Germinal center (tissue), 1 donor: ENCODE measurements at places on chromosomes 13 and 19.

- DNase-seq = no peak
Measured at GRCh38 chr19:33660410-33661124, 38.8 kb downstream of the CHST8 start.

DNA sequence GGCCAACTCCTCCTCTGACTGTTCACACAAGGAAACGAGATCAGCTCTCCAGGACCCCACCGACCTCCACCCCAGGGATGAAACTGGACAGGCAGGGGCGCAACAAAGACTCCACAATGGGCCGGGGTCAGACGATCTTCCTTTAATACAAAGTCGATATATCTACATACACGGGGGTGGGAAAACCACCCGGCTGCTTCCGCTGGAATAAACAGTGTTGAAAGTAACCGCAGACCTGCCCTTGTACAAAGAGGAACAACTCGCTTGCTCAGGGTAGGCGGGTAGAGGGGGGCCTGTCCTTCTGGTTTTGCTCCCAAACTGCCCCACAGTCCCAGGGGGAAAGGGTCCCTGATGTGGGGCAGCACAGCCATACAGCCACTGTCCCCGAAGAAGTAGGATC is 135.2 kb downstream of the PTPRS start:
- DNase-seq = no peak

DNA sequence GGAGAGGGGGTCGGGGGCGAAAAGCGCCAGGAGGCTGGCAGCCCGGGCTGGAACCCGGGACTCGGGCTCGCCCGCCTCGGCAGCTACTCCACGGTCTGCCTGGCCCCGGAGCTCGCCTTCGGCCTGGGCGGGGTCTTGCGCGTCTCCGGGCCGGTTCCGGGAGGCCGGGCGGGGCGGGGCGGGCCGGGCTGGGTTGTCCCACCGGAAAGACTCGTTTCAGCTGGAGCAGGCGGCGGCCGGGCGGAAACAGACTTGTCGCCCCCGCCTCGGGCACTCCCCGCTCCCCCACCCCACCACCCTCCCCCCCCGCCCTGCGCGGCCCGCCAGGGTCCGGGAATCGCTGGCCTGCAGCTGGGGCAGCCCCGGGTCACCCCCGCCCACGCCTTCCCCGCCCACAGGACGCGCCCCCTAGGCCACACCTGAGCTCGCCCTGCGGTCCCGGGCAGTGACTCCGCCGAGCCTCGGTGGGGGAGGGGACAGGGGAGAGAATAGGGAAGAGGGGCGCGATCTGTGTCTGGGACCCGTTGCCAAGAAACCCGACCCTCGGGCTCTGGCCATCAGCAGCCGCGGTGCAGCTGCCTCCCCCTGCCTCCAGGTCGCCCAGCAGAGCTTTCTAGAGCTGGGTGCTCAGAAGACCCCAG is 109.4 kb downstream of the KCTD15 start:
- peak; percentile 30 for DNase-seq

DNA sequence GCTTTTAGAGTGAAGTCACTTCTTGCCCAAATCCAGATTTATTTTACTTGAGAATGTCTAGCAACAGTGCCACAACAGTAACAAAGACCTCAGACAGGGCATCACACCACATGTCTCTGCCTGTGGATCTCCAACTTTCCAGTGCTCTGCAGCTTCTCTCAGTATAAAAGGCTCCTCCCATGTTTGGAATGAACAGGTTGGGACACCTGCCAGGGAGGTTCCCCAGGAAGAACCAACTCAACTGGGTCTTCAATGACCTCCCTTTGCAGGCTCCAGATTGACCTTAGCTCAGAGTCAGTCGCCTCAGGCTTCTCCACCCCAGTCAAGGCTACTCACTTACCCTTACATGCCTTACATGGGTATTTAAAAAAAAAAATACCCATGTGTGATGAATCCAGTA is 3.4 kb downstream of the ZNF823 start:
- DNase-seq = no peak

- DNase-seq = no peak
Measured at GRCh38 chr19:14512406-14512961, 5.7 kb downstream of the DNAJB1 start.

GRCh38 chr13:76879203-76879882 is 6.9 kb downstream of the KCTD12 start:
- peak; percentile 32 for DNase-seq

- DNase-seq = no peak
Measured at GRCh38 chr13:105059786-105060185, 1475.7 kb downstream of the EFNB2 start.

- DNase-seq = no peak
Measured at GRCh38 chr13:104980586-104980985, 1554.9 kb downstream of the EFNB2 start.

- DNase-seq = no peak
Measured at GRCh38 chr13:43360892-43361610, 337.7 kb downstream of the DNAJC15 start.

GRCh38 chr13:82634946-82635345 is 1247.3 kb downstream of the SLITRK1 start:
- DNase-seq = no peak

GRCh38 chr13:22665506-22665905 is 515.3 kb upstream of the SGCG start:
- DNase-seq = no peak

GRCh38 chr19:48370955-48371354 is 6.8 kb downstream of the SYNGR4 start:
- no peak for DNase-seq

DNA sequence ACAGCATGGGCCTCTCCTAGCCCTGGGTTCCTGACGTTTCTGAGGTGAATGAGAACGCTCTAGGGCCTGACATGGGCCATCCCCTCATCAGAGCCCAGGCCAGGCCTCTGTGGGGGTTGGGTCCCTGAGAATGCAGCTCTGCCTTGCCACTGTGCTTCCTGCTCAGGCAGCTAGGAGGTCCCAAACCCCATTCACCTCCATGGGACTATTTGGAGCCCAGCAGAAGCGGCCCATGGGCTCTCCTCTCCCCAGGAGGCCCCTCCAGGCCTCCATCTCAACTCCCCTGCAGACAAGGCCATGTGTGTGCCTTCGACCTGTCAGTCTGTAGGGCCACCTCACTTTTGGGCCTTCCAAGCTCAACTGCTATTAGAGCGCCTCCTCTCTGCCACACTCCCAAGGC is 36.9 kb downstream of the ELL start:
- no peak for DNase-seq

DNA sequence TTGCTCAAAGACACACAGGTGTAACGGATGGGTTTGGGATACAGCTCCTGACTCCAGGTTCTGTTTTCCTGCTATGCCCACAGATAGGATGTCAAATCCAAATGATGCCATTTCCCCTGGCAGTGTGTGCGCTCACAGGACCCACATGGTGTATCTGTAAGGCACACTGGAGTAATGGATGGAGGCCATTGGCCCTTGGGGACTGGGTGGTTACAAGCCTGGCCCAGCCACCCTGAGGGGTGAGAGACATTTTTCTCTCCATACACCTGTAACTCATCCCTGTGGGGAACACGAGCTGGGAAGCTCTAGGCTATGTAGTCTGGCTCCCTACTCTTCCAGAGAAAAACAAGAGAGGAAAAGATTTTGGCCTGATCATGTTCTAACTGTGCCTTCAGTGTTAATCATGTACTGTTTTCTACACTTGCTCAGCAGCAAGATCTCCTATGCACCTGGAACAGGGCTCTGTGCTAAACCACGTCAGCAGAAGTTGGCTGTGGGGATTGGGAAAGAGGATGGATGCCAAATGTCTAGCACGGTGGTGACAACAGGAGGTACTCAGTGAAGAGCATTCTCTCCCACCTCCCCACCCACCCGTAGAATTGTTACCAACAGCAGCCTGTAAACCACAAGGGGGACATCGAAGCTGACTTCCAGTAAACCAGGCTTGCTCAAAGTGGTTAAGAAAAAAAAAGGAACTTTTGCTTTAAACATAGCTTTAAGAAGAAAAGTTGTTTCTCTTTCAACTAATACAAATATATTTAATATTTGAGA is 237.0 kb downstream of the LACC1 start:
- DNase-seq = peak; percentile 10

- DNase-seq = no peak
Measured at GRCh38 chr13:32195713-32196112, 119.5 kb downstream of the ZAR1L start.

DNA sequence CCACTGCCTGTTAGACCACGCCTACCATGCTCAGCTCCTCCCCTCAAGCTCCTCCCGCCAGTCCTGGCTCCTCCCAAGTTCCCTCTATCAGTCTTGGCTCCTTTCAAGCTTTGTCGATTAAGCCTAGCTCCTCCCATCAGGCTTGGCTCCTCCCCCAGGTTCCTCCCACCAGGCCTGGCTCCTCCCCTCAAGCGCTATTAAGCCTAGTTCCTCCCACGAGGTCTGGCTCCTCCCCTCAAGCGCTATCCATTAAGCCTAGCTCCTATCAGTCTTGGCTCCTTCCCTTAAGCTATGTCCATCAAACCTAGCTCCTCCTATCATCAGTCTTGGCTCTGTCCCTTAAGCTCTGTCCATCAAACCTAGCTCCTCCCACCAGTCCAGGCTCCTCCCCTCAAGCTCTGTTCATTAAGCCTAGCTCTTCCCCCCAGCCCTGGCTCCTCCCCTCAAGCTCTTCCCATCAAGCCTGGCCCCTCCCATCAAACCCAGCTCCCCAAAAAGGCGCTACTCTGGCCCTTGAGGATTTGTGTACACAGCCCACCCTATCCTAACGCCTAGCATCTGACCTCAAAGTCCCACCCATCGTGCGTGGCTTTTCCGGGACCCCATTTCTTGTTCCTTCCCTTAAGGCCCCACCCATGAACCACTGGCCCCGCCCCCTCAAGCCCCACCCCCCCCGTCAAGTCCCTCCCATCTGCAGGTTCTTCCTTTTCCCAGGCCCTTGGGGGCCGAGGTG is 10.0 kb downstream of the CAMSAP3 start:
- DNase-seq = no peak

DNA sequence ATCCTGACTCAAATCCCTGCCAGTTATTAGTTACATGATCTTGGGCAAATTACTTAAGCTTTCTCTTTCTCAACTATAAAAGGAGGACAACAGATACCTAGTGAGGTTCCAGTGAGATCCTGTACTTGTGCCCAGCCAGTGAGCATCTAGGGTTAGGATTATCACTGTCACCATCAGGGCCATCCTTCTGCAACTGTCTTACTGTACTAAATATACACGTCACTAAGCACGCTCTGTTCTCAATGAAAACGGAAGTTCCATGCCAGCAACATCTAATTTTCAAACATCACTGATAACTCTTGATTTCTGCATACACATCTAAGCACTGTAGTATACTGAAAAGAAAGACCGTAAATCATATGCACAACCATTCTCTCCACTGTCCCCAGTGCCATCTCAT is 70.0 kb downstream of the FOXO1 start:
- DNase-seq = peak; percentile 47

DNA sequence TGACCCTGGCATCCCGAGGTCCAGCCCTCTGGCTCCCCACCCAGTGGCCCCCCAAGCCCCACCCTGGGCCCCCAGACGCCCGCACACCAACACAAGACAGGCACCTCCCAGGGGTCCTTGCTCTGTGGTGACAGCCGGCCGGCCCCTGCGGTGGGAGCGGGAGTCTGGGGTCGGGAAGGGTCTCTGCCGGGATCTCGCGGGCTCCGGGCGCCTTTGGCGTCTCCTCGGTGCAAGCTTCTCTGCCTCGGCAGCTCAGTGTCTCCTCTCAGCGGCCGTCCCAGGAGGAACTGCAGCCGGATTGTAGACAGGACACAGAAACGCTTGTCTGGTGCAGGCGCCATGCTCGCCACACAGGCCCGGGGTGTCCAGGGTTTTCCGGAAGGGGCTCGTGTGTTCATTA is 43.7 kb downstream of the TMEM255B start:
- DNase-seq = no peak

DNA sequence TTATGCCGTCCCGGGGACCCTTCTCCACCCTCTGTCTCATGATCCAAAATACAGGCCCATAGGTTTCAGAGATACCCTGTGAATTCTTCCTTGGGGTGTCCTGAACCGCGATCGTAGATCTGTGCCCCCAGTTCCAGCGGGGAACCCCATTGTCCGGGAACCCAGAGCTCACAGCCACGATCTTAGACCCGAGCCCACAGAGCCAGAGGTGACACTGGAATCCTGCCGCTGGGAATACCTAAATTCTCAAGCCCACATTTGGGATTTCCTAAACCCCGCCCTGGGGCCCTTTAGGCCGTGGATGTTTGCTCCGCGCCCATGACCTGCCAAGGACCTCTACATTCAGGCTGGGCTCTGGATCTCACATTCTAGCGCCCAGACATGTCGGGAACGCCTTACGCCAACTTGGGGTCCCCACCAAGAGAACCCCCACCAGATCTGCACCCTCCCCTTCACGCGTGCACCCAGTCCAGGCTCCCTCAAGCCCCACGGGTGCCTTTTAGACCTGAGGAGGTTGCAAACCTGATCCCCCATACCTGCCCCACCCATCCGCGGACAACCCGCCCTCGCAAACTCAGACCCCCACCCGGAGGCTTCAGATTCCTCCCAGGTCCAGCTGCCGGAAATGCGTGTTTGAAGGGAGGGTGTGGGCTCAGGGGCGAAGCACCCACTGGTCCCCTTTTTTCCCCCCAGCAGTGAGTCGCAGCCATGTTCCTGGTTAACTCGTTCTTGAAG is 605 bp downstream of the CAPNS1 start:
- DNase-seq = peak; percentile 72

DNA sequence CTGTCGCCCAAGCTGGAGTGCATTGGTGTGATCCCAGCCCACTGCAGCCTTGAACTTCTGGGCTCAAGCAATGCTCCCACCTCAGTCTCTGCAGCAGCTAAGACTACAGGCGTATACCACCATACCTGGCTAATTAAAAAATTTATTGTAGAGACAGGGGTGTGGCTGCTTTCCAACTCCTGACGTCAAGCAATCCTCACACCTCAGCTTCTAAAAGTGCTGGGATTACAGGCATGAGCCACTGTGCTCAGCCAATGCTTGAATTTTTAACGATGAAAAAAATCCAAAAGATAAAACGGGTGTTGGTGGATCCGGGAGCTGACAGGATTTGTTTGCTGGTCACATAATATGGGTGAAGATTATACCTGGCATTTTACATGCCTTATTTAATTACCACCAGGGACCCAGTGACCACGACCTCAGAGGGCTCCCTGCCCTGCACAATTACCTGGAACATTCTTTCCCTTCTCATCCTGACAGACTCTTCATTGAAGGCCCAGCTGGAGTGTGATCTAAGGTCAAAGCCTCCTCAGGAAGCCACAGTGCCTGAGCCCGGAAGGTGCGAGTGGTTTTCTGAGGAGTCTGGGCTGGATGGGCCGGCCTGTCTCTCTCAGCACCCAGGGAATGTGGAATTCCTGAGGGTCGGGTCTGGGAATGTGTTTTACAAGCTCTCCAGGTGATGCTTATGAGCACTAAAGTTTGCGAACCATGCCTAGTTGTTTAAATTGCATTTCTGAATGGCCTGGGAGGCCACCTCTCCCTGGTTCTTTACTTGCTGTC is 193.3 kb downstream of the USP12 start:
- DNase-seq = no peak

GRCh38 chr13:36822785-36823184 is 3.8 kb downstream of the RFXAP start:
- no peak for DNase-seq

- peak; percentile 82 for DNase-seq
Measured at GRCh38 chr19:14479975-14480699, 5.0 kb upstream of the PTGER1 start.

DNA sequence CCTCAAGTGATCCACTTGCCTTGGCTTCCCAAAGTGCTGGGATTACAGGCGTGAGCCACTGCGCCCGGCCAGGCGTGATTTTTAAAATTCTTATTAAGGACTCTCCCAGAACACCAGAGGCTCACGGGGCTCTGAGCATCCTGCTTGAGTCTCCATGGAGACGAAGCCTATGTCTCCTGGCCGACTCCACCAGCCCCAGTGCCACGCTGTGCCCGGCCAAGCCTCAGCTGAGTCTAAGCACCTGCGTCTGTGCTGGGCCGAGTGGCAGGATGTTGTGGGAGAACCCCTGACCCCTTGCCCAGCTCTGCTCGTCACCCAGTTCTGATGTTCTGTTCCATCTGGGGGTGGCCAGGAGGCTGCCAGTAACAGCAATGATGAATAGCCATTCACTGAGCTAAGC is 3.9 kb upstream of the CELF5 start:
- DNase-seq = no peak
